ENCODE measurements at places on chromosomes 5 and 9. TPM values are rescaled to one million over a fixed set of nuclear protein-coding genes. Genes with fewer than 3 reads are reported as not detected.

Gene GPSM1
- 6.5 TPM for total RNA-seq

GRCh38 chr5:77425420-77425819 is 66.7 kb downstream of the WDR41 start:
- peaks cover 1% of the 10 kb centered on the region for H3K4me1 ChIP-seq
- DNase-seq: no peak
- H3K27me3 ChIP-seq: no peaks in the 10 kb centered on the region
- H3K27ac ChIP-seq: no peak overlapping the region
- no peak overlapping the region for H3K4me3 ChIP-seq

- no peak overlapping the region for H3K27ac ChIP-seq
- no peaks in the 10 kb centered on the region for H3K4me1 ChIP-seq
- H3K4me3 ChIP-seq: no peak overlapping the region
- H3K36me3 ChIP-seq: no peaks in the 10 kb centered on the region
Measured at GRCh38 chr5:127930311-127930710, 153.3 kb upstream of the SLC12A2 start.

- H3K27ac ChIP-seq: no peak overlapping the region
- H3K27me3 ChIP-seq: no peaks in the 10 kb centered on the region
- H3K4me1 ChIP-seq: no peaks in the 10 kb centered on the region
- no peak for DNase-seq
Measured at GRCh38 chr9:18379073-18379811, 94.7 kb upstream of the ADAMTSL1 start.

DNA sequence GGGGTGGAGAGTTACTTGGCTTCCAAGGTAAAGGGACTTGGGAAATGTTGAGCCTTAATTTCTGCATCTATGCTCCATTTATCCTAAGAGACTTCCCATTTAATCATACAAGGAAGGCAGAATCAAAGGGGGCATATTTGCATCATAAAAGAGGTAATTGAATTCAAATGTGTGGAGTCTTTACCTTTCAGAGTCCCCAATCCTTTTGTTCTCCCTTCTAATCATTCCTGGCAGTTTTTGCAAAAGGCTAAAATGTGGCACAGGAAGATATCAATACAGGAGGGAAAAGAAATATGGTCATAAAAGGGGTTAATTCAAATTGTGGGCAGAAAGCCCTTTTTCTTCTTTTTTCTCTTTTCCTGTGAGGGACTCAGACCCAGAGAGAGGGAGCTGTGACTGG is 69.5 kb downstream of the SFXN1 start:
- H3K4me1 ChIP-seq: no peaks in the 10 kb centered on the region
- no peaks in the 10 kb centered on the region for H3K36me3 ChIP-seq
- H3K4me3 ChIP-seq: no peak overlapping the region
- H3K27me3 ChIP-seq: peaks cover 37% of the 10 kb centered on the region
- no peak overlapping the region for H3K27ac ChIP-seq

- H3K4me3 ChIP-seq: no peak overlapping the region
- peaks cover 10% of the 10 kb centered on the region for H3K4me1 ChIP-seq
- no peak for DNase-seq
- peaks cover 73% of the 10 kb centered on the region for H3K27me3 ChIP-seq
- H3K27ac ChIP-seq: no peak overlapping the region
Measured at GRCh38 chr5:73117088-73117740, 3.2 kb upstream of the TMEM171 start.

- H3K4me3 ChIP-seq: peak within 1 kb of the TSS; percentile 88
- peaks cover 70% of the 10 kb centered on the region for H3K4me1 ChIP-seq
- peaks cover 42% of the 10 kb centered on the region for H3K36me3 ChIP-seq
- DNase-seq: peak; percentile 82
Measured at GRCh38 chr5:157108976-157109375, at the start of gene HAVCR2. Gene HAVCR2 (minus strand): TSS chr5:157109044. CDS start chr5:157108983, 61 bp downstream.

GRCh38 chr5:157652377-157652692 is at the start of gene SOX30:
Gene SOX30 (minus strand): TSS chr5:157652438. CDS start chr5:157652078, 360 bp downstream.
- DNase-seq: no peak
- H3K27me3 ChIP-seq: no peaks in the 10 kb centered on the region
- peak within 1 kb of the TSS; percentile 62 for H3K27ac ChIP-seq
- H3K4me1 ChIP-seq: peaks cover 20% of the 10 kb centered on the region

Gene DOCK8
- 374 TPM for total RNA-seq

Gene CDX1
- total RNA-seq: not detected

DNA sequence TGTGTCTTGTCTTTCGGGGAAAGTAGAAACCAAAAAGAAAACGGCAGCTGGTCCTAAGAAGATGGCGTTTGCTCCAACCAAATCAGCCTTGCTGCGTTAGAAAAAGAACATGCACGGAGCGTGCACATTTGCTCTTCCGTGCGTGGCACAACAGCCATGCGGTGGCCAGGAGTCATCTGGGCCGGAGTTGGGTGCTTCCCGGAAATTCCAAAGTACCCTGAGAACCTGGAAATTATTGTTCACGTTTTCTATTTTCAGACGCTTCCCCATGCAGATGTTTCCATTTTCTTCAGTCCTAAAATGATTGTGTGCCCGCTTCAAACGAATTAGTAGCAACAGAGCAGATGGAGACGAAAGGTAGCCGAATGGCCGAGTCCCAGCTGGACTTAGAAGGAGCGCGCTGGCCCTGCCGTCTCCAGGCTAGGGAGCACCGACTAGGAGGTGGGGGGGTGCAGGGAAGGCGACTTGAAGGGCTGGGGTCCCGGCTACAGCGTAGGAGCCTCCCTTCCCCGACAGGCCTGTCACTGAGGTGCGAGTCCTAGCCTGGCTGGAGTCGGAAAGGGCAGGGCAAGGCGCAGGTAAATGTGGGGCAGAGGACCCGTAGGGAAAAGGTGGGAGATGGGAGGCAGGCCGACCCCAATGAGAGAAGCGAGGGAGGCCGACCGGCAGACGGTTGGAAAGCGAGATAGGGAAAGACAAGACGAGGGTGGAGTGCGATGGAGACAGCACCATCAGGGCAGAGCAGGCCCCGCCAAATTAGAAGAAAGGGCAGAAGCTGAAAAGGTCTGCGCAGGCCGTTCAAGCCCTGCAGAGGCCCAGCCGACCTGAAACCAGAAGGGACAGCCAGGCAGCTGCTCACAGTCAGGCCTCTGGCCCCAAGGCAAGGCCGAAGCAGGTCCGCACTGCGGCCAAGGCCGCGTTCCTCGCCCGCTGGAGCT is 1.4 kb downstream of the BARX1 start:
- peaks cover 19% of the 10 kb centered on the region for H3K36me3 ChIP-seq
- H3K27ac ChIP-seq: peak overlapping the region; percentile 44
- DNase-seq: no peak
- peaks cover 39% of the 10 kb centered on the region for H3K4me1 ChIP-seq
- peak overlapping the region; percentile 39 for H3K4me3 ChIP-seq

Gene SLC1A3
- not detected for total RNA-seq

DNA sequence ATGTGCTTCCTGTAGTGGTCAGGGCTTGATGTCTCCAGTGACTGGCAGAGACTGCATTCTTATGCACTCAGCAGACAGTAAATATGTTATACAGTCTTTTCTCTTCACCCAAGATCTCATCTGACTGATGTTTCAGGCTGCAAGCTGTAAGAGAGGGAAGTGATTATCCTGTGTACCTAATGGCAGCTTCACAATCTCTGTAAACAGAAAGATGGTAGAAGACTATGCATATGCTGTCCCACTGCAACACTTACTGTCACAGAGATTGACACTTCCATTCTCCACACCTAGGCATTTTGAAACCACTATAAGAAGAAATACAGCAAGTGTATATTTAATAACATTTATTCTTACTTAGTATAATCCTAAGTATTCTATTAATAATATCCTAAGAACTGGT is 97.6 kb upstream of the ANXA1 start:
- no peaks in the 10 kb centered on the region for H3K36me3 ChIP-seq
- H3K27me3 ChIP-seq: peaks cover 11% of the 10 kb centered on the region
- H3K4me3 ChIP-seq: no peak overlapping the region
- no peaks in the 10 kb centered on the region for H3K4me1 ChIP-seq

GRCh38 chr9:107481035-107481434 is 8.5 kb downstream of the KLF4 start:
- no peak overlapping the region for H3K27ac ChIP-seq
- DNase-seq: no peak
- no peaks in the 10 kb centered on the region for H3K36me3 ChIP-seq
- peaks cover 15% of the 10 kb centered on the region for H3K27me3 ChIP-seq
- H3K4me1 ChIP-seq: no peaks in the 10 kb centered on the region

Gene LCNL1
- 1.0 TPM for total RNA-seq

GRCh38 chr5:77851176-77852067 is 75.3 kb upstream of the TBCA start:
- peaks cover 19% of the 10 kb centered on the region for H3K4me1 ChIP-seq
- H3K27ac ChIP-seq: no peak overlapping the region
- DNase-seq: no peak
- H3K27me3 ChIP-seq: peaks cover 60% of the 10 kb centered on the region

DNA sequence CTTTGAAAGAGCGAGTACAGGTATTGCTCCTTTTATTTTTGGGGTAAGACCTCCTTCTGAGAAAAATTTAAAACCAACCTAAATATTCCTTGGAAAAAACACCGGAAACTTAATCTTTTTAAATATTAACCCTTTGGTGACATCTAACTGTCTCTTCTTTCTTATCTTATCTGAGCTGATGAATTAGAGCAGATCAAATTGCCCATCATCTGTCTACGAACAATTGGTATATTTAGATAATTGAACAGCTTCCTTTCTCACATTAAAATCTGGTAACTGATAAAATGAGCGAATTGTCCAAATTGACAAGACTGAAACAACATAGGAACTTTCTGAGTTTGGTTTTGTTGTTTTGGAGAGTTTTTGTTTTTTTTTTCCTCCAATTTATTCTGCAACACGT is 2.0 kb downstream of the ISL1 start:
- H3K27ac ChIP-seq: no peak overlapping the region
- peaks cover 5% of the 10 kb centered on the region for H3K4me1 ChIP-seq
- H3K36me3 ChIP-seq: peaks cover 2% of the 10 kb centered on the region
- H3K27me3 ChIP-seq: peaks cover 88% of the 10 kb centered on the region

Gene SPZ1
- total RNA-seq: not detected

GRCh38 chr5:67417839-67418238 is 221.2 kb upstream of the CD180 start:
- no peaks in the 10 kb centered on the region for H3K27me3 ChIP-seq
- no peak overlapping the region for H3K27ac ChIP-seq
- H3K4me1 ChIP-seq: peaks cover 8% of the 10 kb centered on the region
- DNase-seq: no peak

DNA sequence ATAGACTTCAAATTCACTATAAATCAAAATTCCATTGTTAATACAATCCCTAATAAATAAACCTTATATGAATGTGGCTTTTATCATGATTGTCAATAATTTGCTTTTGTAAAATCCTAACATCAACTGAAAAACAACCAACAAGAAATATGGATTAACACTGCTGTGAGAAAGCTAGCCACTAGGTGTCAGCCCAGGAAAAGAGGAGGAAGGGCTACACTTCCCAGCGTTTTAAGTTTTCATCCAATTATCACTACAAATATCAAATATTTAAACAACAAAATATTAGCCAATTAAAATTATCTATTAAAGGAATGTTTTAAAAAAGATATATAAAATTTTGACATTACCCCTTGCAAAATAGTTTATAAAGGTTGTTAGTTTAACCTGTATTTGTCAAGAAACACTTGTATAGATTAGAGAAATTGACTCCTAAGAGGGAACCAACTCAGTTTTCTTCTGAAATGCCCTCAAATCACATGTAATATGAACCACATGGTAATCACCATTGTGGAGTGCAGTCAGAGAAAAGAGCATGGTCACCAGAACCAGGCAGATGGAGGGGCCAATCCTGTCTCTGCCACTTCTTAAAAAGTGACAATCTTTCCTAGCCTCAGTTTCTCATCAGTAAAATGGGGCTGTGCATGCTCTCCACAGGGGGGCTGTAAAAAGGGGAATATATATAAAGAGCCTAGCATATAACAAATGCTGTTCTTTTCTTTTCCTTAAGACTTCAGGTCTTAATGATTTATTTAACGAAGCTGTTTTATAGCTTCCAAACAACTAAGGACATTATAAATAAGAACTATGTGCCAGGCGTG is 188.2 kb downstream of the CRB2 start:
- no peaks in the 10 kb centered on the region for H3K27me3 ChIP-seq
- DNase-seq: no peak
- H3K36me3 ChIP-seq: no peaks in the 10 kb centered on the region
- H3K4me3 ChIP-seq: no peak overlapping the region
- H3K4me1 ChIP-seq: no peaks in the 10 kb centered on the region

GRCh38 chr5:143064676-143065075 is 294.5 kb downstream of the ARHGAP26 start:
- DNase-seq: no peak
- H3K27me3 ChIP-seq: no peaks in the 10 kb centered on the region
- H3K4me1 ChIP-seq: peaks cover 12% of the 10 kb centered on the region
- H3K36me3 ChIP-seq: peaks cover 35% of the 10 kb centered on the region
- H3K27ac ChIP-seq: no peak overlapping the region

- peak; percentile 24 for DNase-seq
- peaks cover 13% of the 10 kb centered on the region for H3K36me3 ChIP-seq
- peaks cover 17% of the 10 kb centered on the region for H3K4me1 ChIP-seq
- no peak overlapping the region for H3K27ac ChIP-seq
- no peak overlapping the region for H3K4me3 ChIP-seq
- peaks cover 29% of the 10 kb centered on the region for H3K27me3 ChIP-seq
Measured at GRCh38 chr5:138469540-138470321, 4.5 kb downstream of the EGR1 start.

GRCh38 chr5:51002368-51002767 is 335.9 kb downstream of the PARP8 start:
- no peak overlapping the region for H3K4me3 ChIP-seq
- H3K36me3 ChIP-seq: no peaks in the 10 kb centered on the region
- H3K4me1 ChIP-seq: no peaks in the 10 kb centered on the region

DNA sequence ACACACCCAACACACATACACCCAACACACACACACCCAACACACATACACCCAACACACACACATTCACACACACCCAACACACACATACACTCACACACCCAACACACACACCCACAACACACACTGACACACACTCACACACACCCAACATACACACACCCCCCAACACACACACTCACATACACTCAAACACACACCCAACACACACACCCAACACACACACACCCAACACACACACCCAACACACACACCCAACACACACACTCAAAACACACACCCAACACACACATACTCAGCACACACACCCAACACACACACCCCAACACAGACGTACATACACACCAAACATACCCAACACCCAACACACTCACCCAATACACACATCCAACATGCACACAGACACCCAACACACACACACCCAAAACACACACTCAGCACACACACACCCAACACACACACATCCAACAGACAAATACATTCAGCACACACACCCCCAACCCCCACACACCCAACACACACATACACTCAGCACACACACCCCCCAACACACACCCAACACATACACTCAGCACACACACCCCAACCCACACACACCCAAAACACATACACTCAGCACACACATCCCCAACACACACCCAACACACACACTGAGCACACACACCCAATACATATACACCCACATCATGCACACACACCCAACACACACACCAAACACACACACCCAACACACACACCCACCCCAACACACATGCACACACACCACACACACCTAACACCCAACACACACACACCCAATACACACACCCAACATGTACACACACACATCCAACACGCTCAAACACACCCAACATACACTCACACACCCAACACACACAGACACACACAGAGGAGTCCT is 479.5 kb upstream of the DAP start:
- H3K27ac ChIP-seq: no peak overlapping the region
- no peaks in the 10 kb centered on the region for H3K4me1 ChIP-seq
- no peak for DNase-seq

All from activated CD4-positive, alpha-beta memory T cell treated with anti-CD3 and anti-CD28 coated beads, Interleukin-2, amount 10 ng/mL, durations not matched to agents 7 days and 5 days (primary cell).